ENCODE measurements at places on chromosomes 16 and 17.

DNA sequence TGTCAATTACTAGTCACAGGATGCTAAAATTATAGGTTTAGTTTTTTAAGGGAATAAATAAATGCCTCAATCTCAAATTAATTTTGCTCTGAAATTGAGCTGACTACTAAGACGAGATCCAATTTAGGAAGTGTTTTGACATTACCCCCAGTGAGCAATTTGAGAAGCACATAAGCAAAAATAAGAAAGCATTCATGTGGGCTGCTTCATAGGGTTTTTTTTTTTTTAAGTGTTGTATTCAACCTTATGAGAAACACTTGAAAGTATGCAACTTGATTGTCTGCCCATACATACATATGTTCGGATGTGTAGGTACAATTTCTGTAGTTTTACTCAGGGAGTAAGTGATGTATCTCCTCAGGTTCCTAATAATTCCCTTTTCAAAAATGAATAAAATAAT, 77.6 kb downstream of the PRKCA start:
- DNase-seq, result no peak

- no peak for DNase-seq
Observed at GRCh38 chr17:28059675-28060074, 17.2 kb downstream of the NLK start.

GRCh38 chr17:40034426-40035161, 19.4 kb downstream of the CSF3 start:
- no peak for DNase-seq

- DNase-seq, result peak; percentile 43
Observed at GRCh38 chr16:70663524-70664324, 17.4 kb downstream of the IL34 start.

DNA sequence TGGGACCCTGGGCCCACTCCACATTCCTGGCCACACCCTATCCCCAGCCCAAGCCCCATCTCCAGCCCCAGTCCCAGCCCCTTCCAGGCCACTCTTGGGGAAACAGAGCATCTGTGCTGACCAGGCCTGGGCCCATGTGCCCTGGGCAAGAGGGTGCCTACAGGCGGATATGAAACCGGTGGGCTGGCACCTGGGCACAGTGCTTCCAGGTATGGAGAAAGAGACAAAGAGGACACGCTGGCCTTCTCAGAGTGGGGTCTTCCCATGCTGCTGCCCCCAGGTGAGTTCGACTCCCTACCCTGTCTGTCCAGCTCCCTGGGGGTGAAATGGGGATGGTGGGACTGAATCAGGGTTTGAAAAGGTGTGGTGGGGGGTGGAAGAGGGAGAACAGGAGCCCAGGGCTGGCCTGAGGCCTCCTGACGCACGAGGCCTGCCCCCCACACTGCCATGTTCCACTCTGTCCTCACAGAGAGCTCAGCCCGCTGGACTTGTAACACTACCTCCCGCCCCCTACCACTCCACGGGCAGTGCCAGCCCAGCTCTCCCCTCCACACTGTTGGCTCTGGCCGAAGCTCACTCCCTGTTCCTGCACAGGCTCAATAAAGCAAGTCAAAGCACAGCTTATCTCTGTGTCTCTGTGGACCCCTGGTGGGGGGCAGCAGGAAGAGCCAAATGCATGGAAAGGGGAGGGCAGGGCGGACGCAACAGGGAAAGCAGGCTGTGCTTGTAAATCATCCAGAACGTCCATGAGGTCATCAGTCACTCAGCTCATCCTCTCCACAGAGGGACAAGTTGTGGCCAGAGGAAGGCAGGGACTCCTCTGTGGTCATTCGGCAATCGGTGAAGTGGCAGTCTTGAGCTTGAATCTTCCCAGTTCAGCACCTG, 71.1 kb upstream of the TMEM97 start:
- peak; percentile 61 for DNase-seq

DNA sequence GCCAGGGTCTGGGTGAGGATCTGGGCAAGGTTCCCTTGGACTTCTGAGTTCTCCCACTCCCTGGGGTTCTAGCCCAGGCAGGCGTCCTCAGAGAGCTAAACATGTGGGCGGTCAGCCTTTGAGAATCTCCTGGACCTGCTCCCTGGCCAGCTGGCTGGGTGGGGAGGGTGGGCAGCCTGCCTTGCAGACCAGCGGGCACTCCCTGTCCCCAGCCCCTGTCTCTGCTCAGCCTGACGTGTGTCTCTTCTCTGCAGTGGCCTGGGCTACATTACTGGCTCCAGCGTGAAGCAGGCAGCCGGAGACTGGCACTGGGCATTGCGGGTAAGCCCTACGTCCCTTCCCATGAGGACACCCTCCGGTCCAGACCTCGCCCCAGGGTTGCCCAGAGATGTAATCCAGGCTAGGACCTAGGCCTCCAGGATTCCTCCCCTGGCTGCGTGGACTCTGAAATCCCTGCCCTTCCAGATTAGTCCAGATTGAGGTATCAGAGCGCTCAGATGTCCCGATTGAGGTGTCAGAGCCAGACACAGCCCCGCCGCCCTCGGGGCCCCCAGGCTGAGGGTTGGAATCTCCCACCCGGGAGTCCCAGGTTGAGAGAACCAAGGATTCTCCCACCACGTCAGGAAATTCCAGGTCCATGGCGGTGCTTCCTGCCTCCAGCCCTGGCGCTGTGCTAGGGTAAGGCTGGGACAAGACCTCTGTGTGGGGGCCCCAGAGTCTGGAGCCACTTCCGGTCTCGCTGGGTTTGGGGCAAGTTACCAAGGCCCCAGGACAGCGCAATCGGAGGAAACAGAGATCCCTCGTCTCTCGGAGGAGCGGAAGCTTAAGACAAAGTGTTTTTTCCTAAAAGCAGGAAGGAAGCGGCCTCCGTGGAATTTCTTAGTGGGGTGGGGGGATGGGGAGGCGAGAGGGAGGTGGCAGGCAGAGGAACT, 24.1 kb downstream of the MYBBP1A start:
- no peak for DNase-seq

- DNase-seq, result no peak
Observed at GRCh38 chr17:5437721-5438317, 1.1 kb downstream of the C1QBP start.

- DNase-seq, result peak; percentile 59
Observed at GRCh38 chr16:73064212-73064993, 16.5 kb upstream of the ZFHX3 start.

DNA sequence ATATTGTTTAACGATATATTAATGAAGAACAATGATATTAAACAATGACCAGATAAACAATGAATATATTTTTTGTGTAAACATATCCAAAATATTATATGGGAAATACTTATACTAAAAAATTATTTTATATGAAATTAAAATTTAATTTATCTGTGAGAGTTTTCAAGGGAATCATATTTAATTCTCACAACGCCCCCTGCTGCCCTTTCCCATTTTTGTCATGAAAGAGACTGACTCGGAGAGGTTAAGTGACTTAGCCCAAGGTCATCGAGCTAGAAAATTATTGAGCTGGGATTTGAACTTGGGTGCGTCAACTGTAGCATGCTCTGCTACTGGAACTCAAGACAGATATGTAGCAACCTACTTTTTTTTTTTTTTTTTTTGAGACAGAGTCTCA, 7.2 kb upstream of the MYCBPAP start:
- DNase-seq, result no peak

DNA sequence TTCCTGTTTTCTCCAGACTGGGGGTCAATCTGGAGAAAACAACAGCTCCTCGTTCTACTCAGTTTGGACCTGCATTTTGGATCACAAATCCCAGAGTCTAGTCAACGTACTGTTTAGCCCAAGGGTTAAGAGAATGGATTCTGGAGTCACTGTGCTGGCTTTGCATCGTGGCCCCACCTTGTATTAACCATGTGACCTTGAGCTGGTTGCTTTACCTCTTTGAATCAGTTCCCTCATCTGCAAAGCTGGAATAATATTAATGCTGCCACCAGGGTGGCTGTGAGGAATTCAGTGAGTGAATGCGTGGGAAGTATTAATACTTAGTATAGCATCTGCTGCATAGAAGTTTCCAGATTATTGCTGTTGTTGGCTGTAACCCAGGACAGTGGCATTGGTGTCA, 11.3 kb upstream of the DHRS7C start:
- DNase-seq, result no peak

DNA sequence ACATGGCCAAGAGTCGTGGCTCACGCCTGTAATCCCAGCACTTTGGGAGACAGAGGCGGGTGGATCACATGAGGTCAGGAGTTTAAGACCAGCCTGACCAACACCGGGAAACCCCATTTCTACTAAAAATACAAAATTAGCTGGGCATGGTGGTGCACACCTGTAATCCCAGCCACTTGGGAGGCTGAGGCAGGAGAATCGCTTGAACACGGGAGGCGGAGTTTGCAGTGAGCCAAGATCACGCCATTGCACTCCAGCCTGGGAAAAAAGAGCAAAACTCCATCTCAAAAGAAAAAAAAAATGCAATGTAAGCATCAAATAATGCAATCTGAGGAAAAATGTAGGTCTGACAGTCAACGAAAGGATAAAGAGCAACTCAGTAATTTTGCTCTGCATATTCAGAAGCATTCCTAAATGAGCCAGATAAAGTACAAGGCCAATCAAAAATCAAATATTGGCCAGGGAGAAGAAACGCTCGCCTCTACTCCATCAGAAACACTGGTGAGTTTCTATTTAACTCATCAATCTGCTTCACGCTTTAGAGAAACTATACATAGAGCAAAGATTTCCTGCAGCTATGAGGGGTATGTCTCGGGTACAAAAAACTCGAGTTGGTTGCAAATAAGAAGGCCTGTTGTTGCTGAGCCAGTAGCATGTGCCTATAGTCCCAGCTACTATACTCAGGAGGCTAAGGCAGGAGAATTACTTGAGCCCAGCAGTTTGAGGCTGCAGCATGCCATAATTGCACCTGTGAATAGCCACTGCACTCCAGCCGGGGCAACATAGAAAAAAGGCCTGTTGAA, 3.7 kb downstream of the TXNDC11 start:
- no peak for DNase-seq

- DNase-seq, result no peak
Observed at GRCh38 chr17:39639043-39639442, 2.1 kb downstream of the STARD3 start.

GRCh38 chr16:62701426-62701825, 665.2 kb upstream of the CDH8 start:
- DNase-seq, result no peak

DNA sequence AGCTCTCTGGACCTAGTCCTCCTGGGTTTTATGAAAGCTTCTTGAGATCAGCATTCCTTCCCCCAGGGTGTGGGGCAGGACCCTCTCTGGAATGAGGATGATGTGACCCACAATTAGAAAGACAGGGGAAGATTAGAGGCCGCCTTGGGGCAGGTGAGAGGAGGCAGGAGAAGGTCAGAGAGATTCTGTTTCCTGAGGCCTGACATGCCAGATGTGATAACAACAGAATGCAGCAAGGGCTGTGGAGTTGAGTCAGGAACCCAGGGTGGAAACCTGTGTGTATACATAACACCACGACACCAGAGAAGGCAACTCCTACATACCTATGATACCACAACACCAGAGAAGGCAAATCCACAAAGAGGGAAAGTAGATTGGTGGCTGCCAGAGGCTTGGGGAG, 5.4 kb upstream of the SLC5A10 start:
- no peak for DNase-seq

GRCh38 chr17:14340857-14341754, 40.2 kb downstream of the HS3ST3B1 start:
- DNase-seq, result no peak

DNA sequence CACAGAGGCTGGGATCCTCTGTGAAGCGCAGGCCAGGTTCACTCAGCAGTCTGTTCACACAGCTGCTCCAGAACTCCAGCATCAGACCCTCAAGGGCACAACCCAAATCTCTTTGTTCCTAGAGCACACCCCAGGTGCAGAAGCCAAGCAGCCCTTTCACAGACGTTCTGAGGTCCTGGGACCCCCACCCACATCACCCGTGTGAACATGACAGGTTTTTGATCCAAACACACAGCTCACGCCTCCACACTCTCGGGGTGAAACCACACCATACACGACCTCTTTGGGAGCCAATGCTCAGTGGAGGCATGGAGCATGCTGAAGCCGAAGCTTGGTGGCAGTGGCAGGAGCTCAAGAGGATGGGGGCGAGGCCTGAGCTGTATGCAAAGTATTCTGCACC, 97.4 kb downstream of the ZNF778 start:
- DNase-seq, result no peak

GRCh38 chr16:68273896-68274295, 9.6 kb downstream of the SLC7A6 start:
- DNase-seq, result no peak

- DNase-seq, result peak; percentile 86
Observed at GRCh38 chr16:700684-701584, 4.7 kb downstream of the FBXL16 start.

GRCh38 chr17:51685287-51685909, 425.1 kb downstream of the UTP18 start:
- no peak for DNase-seq

DNA sequence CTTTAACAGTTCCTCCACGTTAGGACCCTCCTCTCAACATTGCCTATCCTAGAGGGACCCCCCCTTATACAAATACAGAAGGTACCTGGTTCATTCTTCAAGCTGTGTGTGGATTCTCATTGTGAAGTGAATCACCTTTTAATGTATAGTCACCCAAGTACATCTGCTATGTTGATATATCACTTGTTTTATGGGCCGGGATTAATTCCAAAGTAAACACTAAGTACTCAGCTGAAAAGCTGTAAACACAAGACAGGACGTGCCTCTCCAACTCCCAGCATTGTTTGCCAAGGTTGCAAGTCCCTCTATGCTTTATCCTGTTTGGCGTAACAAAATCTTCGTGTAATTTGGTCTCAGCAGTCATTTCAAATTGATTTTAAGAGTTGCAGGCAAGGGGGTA, 123.6 kb downstream of the RBFOX1 start:
- no peak for DNase-seq

DNA sequence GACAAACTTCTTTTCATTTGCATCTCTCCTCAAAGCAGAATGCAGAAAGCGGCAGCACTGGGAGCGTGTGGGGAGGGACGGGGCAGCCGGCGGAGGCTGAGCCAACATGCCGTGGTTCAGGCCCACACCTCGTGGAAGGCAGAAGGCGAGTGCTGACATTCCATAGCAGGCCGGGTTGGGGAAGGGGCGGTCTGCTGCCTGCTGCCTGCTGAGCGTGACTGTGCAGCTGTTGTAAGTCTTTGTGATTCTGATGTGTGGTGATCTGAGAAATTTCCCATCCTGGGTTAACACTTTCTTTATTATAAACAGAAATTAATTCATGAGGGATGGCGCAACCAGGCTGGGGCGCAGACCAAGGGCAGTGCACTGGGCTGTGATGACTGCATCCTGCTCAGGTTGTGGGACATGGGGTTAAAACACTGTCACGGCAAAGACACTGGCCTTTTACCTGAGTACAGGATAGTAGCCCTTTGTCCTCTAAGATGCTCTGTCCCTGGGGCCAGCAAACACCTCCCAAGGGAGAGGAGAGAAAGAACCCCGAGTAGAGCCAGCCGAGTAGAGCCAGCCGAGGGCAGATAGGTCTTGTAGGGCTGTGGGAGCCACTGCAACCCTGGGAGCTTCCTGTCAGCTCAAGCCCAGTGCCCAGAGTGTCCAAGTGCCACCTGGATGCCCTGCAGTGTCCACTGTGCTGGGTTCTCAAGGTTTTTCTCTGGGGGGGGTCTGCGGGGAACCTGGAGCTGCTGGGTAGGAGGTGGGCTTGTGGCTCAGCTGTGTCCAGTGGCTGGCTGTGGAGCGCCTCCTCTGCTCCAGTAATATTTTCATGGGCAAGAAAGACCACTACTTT, 8.8 kb upstream of the DNASE1 start:
- peak; percentile 85 for DNase-seq

GRCh38 chr16:51152691-51153576, 1.9 kb upstream of the SALL1 start:
- DNase-seq, result no peak

All from ecto neural progenitor cell (in vitro differentiated cells).